ENCODE measurements at places on chromosomes 6 and 20. TPM values are rescaled to one million over a fixed set of nuclear protein-coding genes. Genes with fewer than 3 reads are reported as not detected.

The RIMS1 gene
- total RNA-seq: 1.9 TPM

DNA sequence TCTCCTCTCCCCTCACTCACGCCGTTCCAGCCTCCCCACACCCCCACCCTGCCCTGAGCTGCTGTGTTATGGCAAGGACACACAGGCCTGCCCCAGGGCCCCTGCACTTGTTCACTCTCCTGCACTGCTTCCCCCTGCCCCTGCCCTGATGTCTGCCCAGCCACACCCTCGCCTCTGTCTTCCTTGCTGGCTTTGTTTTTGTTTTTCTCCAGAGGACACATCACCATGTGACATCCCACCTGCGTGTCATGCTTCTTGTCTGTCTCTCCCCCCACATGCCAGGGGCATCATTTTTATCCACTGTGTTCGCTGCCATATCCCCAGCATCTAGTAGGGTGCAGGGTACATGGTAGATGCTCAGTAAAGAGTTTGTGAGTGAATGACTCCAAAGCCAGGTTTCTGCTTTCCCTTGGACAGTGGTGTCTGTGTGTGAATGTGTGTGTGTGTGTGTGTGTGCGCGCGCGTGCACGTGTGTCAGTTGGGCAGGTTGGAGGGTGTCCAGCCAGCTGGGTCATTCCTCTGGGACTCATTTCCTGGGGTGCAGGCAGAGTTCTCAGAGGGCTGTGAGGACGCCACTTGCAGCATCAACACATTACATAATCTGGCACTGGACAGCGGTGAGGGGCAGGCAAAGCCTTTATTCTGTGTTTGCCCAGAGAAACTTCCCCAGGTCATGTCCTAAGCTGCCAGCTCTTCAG is 60.6 kb downstream of the STK35 start:
- DNase-seq: no peak

GRCh38 chr6:28090917-28091586 is 10.7 kb downstream of the ZNF165 start:
- DNase-seq: peak; percentile 8

- no peak for DNase-seq
Measured at GRCh38 chr20:52402514-52402913, 210.9 kb upstream of the ZFP64 start.
